C1 segment of cervical spinal cord (tissue), 14 donors: ENCODE measurements at places on chromosomes 1 and 21.
A peak's percentile ranks its signal among the peaks of the same experiment; 100 is the strongest.

DNA sequence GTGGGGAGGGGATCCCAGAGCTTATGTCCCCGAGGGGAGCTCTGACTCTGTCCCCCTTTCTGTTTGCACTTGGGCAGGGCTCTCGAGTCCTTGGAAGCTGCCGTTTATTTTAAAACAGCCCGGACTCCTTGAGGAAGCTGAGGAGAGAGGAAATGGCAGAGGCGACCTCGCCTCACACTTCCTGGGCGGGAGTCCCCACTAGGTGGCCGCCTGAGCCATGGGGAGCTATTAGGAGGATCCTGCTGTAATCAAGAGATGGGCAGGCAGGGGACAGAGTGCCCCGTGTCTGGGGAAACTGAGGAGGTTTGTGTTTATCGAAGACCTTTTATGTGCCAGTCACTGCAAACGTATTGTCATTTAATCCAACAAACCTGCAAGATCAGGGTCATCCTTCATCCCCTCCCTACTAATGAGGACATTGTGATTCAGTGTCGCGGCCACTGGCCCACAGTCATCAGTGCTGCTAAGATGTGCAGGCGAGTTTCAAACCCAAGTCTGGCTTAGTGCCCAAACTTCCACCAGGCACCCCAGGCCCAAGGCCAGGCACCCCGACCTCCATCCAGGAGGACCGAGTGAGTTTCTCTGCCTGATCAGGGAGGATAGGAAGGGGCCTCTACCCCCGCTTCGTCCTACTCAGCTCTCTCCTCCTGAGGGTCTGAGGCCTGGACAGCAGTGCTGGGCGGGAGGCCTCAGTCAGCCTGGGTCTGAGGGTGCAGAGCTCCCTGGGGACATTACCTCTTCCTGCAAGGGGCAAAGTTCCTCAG is 316.9 kb upstream of the VAMP3 start:
- peak; percentile 7 for DNase-seq

DNA sequence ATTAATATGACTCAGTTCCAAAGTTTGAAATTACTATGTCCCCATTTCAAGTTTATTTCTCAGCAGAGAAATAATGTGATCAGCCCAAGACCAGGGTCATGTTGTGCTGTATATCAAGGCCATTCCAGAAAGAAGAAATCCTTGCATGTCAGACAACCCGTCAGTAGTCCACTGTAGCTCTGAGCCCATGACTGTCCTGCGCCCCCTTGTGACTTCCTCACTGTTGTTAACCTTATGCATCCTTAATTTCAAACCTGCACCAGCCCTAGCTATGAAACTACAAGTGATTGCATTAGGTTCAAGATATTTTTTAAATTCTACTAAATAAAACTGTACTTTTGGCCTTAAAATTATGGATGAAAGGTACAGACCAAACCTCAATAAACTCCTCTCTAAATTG is 133.0 kb downstream of the LRRC7 start:
- no peak for DNase-seq

- DNase-seq, result no peak
Measured at GRCh38 chr1:176556288-176556687, 93.3 kb downstream of the PAPPA2 start.

GRCh38 chr21:35911412-35912191 is 148.7 kb downstream of the SETD4 start:
- DNase-seq, result no peak

DNA sequence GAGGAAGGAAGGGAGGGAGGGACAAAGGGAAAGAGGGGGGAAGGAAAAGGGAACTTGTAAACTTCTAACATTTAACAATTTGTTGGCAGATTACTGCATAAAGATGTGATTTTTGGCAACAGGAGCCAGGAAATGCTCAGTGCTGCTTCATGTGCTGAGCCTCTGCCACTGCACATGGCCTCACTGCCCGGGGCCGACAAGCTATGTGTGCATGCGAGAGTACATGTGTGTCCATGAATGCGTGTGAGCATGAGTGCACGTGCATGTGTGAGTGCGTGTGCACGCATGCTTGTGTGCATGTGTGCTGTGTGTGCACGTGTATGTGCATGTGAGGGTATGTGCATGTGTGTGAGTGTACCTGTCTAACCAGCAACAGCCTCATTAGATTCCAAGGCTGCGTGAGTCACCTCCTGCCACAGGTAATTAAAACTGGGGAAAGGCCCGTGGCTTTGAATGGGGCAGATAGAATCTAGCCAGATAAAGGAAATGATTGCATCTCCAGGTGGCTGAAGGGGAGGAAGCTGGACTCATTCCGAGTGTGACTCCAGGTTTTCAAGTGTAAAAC is 41.4 kb upstream of the TSPEAR start:
- no peak for DNase-seq

GRCh38 chr1:212207822-212208520 is 77.2 kb upstream of the PPP2R5A start:
- DNase-seq, result no peak

GRCh38 chr1:80632284-80632683 is 1168.5 kb upstream of the ADGRL2 start:
- DNase-seq, result no peak

GRCh38 chr1:235739124-235739523 is 89.5 kb upstream of the GNG4 start:
- no peak for DNase-seq

- no peak for DNase-seq
Measured at GRCh38 chr1:10832703-10833102, 36.3 kb upstream of the CASZ1 start.

GRCh38 chr1:84721152-84721551 is 30.9 kb upstream of the SSX2IP start:
- DNase-seq, result no peak

GRCh38 chr1:167122568-167122967 is 28.7 kb downstream of the STYXL2 start:
- DNase-seq, result no peak

DNA sequence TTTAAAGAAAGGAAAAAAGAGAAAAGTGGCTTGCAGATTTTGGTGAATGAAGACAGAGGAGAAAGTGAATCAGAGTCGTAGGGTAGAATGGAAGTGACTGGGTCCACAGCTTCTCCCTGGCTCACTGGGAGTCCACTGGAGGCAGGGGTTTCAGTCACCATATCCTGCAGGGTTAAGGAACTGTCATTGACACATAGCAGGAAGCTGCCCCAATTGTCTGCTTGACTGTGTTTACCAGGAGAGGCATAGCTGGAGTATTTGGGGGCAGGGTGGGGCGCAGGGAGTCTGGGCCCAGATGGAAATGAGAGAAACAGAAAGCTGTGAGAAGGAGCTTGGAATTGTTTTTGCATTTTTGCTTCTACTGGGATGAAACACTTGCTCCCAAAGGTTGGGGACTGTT is 228.8 kb upstream of the CSF3R start:
- DNase-seq, result no peak

DNA sequence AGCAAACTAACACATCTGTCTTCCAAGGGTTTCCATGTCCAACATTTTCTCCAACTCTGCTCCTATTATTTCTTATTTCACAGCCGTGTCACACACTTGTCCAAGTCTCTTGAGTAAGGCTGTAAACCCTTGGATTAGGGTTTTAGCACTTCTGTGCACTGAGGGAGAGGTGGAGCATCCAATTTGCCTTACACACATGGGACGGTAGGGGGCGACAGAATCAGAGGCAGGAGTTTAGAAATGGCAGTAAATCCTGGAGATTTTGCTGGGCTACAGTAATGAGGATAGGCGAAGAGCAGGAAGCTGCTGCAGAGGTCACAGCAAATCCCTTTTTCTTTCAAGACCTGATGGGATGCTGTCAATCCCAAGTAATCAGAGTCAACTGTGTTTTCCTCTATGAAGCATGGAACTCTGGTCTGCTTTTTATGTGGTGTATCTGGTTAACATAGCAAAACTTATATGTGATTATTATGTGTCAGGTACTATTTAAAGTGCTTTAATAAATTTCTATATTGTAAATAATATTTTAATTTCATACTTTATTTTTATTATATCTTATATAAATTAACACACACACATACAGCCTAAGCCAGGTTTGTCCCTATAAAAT is 15.4 kb upstream of the LCE5A start:
- no peak for DNase-seq
